Left ventricle myocardium superior (tissue), 1 donor: ENCODE measurements at places on chromosomes 1 and 21. TPM values are rescaled to one million over a fixed set of nuclear protein-coding genes. Genes with fewer than 3 reads are reported as not detected.

ZNF593OS gene
- not detected for total RNA-seq

- no peak for DNase-seq
Measured at GRCh38 chr1:183394435-183394834, 23.7 kb downstream of the NMNAT2 start.

ARF1 gene
- 285 TPM for total RNA-seq

DNA sequence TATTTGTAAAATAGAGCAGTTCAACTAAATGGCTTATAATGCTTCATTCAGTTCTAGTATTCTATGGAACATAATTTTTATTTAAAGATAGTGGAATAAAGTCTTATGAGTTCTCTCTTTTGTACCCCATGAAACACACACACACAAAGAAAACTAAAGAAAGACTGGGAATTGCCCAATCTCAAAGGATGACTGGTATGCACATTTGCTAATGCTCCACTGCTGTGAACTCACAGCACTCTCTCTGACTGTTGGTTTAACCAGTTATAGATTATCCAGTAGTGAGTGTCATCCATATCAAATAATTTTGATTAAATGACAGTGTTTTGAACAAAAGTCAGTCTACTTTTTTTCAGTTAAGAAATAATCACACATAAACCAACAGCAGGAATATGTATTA, 1082.4 kb upstream of the B3GALT2 start:
- DNase-seq = no peak

GRCh38 chr1:197559244-197559643, 216.0 kb downstream of the DENND1B start:
- no peak for DNase-seq

- DNase-seq = no peak
Measured at GRCh38 chr1:156963621-156964020, 43.2 kb downstream of the LRRC71 start.

DNA sequence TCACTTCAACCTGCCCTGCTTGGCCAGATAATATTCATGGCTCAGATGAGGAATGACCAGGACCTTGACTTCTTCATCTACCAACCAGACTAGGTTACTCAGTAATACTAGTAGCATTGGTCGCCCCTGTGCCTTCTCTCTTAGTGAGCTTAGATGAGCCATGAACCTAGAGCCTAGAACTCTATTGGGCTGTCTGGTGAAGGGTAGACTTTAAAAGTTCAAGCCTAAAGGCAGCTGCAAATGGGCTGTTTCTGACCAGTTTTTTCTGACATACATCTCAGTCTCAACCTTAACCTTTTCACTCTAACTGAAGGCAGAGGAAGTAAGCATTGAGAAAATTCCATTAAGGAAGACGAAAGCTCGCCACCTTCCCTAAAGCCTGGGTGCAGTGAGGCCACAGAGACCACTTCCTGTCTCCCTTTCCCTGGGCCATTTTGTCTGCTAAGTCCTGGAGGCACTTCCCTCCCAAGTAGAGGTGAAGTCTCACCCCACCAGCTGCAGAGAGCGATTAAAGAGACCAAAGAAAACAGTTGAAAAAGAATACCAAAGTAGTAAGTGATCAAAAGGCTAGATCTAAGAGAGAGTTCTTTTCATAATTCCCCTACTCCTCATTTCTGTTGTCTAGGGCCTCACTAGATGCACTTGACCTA, 53.3 kb downstream of the MTR start:
- no peak for DNase-seq

SHISA4 gene
- 129 TPM for total RNA-seq

DNA sequence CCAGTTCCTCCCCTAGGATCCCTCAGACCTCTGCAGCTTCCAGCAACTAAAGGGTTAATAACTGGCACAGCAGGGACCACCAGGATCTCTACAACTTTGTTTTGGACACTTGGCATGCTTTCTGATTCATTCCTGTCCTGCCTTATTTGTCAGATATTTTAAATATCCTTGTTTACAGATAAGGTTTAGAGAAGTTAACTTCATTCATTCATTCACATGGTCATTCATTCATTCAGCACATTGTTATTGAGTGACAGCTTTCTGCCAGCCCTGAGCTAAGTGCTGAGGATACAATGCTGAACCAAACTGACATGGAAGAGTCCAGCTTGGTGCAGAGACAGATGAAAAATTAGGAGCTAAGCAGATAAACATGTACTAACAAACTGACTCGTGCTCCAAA, 8.8 kb upstream of the PHC2 start:
- DNase-seq = no peak

- DNase-seq = no peak
Measured at GRCh38 chr1:51901151-51901550, 22.6 kb upstream of the NRDC start.

- DNase-seq = no peak
Measured at GRCh38 chr21:34078915-34079314, 5.5 kb downstream of the MRPS6 start.

GRCh38 chr1:110393286-110393685, 2.5 kb upstream of the SLC16A4 start:
- DNase-seq = no peak
